T-helper 17 cell (primary cell): ENCODE measurements at places on chromosomes 6 and 20. TPM values are rescaled to one million over a fixed set of nuclear protein-coding genes. Genes with fewer than 3 reads are reported as not detected.
A peak's percentile ranks its signal among the peaks of the same experiment; 100 is the strongest.

GOPC gene
- total RNA-seq: 16.8 TPM

TMEM244 gene
- not detected for total RNA-seq

MAS1 gene
- not detected for total RNA-seq

BIRC7 gene
- total RNA-seq: not detected

RARS2 gene
- total RNA-seq: 26.6 TPM

BEND6 gene
- total RNA-seq: not detected

VSTM2L gene
- total RNA-seq: not detected

TAF8 gene
- total RNA-seq: 28.7 TPM

RAET1E gene
- 0.55 TPM for total RNA-seq

- DNase-seq: no peak
Measured at GRCh38 chr20:47765691-47766594, 19.3 kb downstream of the SULF2 start.

- no peak for DNase-seq
Measured at GRCh38 chr6:1970151-1970561, 275.2 kb downstream of the GMDS start.

- DNase-seq: no peak
Measured at GRCh38 chr6:2188856-2189384, 56.5 kb downstream of the GMDS start.

- no peak for DNase-seq
Measured at GRCh38 chr20:63154395-63154794, 61.5 kb downstream of the YTHDF1 start.

DNA sequence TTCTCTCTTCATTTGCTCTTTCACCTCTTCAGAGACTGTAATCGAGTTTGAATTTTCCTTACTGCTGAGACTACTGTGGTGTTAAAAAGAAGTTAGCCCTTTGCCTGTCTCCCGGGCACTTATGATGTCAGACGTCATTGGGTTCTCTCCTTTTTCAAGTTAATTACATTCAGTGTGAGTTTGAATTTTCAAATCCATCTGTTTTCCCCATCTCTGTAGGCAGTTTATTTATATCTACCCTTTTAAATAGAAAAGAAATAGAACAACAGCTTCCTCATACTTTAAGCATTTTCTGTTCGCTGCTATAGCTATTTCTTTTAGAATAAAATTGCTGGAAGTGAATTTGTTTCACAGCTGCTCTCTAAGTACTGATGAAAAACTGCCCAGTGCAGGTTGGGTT, 81.4 kb downstream of the MCHR2 start:
- no peak for DNase-seq

DNA sequence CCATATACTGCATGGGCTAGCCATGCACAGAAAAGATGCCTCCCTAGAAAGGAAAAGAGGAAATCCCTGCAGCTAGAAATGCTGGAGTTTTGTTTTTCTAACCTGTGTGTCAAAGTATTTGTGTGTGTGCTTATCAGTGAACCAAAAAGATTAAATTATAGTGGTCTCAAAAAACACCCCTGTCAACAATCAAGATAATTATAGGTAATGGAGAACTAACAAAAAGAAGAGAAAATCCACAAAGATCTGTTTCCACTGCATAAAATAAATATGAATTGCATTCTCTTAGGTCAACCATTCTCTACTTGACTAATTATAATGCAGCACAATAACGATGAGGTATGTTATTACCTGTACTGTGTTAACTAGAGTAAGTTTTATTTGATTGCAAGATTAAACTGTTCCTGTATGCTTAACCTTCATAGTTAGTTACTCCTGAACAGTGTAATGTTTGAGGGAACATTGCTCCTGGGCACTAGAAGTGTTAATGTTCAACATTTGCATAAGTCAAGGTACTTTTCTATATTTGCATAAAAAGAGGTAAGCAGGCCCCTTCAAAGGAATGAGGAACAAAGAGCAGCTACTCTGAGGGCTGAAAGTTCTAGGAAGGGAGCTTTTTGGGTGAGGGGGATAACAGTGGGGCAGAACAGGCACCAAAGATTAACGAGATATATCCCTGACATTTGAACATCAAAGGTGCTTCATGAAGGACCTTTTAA, 212.1 kb downstream of the BTBD9 start:
- no peak for DNase-seq

GRCh38 chr20:49560646-49561045, 7.3 kb downstream of the PTGIS start:
- DNase-seq: no peak

DNA sequence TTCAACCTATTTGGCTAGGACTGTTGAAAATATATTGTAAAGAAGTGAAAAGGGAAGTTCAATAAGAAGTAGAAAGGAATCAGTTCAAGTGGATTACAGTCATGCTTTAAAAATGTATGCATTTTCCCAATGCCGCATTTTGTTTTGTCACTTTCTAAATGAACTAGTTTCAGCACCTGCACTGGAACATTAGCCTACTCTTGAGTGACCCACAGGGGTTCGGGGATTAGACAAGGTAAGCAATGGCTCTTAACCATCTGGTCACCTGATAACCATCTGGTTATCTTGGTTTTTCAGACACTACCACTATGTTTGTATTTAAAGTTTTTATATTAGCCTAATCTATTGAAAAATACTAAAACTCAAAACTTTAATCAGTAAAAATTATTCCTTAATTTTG, 97.6 kb downstream of the CD164 start:
- no peak for DNase-seq

DNA sequence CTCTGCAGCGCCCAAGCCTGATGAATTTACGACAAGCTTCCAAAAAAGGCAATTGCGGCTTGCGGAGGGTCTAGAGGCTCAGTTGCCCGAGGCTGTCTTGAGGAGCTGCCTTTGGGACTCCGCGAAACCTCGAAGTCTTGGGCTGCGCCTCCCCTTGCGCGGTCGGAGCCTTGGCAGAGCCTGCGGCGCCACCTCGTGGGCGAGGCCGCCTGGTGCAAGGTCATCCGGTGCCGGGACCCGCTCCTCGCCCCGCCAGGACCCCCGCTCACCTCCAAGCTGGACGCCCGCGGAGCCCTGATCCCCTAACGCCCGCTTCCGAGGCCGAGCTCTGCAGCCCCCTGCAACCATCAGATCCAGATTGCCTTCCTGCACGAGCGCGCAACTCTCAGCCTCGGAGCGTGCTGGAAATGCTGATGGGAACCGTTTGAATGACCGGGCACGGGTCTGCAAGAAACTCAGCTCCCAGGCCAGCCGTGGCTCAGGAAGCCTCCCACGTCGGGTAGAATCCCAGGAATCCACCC, 14.9 kb upstream of the FAM210B start:
- peak; percentile 14 for DNase-seq

- no peak for DNase-seq
Measured at GRCh38 chr6:82602776-82603175, 239.2 kb downstream of the TPBG start.

GRCh38 chr20:13183005-13183404, 38.1 kb upstream of the ISM1 start:
- no peak for DNase-seq

- no peak for DNase-seq
Measured at GRCh38 chr6:134340179-134340975, 22.5 kb upstream of the SGK1 start.

DNA sequence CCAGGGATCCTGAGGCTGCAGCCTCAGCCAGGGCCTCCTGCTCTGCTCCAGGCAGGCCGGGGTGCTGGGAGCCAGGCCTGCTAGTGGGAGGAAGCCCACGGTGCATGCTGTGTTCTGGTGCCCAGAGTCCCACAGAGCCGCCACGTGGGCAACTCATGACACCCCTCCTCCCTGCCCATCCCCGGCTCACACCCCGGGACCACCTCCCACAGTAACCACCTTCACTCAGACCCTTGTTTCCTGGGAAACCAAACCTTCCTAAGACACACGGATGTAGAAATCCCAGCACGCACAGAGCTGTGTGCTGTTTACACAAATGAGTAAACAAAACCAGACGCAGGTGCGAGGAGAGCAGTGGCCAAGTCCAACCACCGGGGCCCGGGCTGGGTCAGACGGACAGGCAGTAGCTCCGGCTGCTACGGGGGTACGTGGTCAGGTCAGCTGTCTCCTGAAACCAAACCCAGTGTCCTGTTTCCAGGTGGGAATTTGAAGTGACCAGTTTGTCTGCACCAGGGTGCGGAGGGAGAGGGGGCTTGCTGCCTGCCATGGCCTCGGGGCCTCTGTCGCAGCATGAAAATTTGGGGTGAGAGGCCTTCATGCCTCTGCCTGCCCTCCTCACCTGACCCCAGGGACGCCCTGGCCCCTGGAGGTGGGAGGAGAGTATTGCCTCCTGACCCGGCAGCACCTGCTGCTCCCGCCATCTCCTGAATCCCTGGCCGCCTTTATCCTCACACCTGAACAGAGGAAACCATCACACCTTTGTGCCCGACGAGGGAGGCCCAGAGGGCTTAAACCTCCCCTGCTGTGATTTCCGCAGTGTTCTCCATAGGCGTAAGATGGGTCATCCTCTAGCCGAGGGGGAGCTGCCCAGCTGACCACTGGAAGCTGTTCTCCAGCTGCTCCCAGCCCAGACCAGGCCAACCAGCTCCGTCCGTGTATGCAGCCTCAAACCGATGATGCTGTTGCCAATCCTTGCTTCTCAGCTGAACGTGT, 52.0 kb upstream of the SMOC2 start:
- DNase-seq: no peak

DNA sequence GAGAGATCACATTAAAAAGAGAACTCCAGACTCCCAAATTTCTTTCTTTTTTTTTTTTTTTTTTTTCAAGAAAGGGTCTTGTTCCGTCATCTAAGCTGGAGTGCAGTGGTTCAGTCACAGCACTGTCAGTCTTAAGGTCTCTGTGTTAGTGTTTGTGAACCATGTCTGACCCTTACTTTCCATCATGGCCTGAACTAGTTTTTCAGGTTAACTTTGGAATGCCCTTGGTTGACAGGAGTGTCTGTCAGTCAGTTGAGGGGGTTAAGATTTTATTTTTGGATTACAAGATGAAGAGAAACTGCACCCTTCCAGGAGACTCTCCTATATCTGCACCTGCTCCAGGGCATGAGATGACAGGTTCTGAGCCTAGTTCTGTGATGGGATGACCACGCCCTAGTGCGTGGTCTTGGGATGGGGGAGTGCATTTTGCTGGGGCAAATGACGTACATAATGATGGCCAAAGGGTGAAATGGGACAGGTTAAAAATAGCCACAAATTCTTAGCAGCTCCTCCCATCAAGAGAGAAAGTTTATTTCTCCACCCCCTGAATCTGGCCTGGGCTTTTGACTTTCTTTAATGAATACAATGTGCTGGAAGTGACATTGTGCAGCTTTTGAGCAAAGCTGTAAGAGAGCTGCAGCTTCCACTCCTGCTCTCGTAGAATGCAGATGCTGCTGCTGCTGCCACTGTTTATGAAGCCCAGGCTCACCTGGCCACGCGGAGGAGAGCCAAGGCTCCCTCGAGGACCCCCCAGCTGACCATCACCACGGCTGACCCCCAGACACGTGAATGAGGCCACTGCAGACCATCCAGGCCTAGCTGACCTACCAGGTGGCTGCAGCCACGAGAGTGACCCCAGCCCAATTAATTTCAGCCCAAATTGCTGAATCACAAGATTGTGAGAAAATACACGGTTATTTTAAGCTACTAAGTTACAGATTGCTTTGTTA, 29.7 kb upstream of the FAM50B start:
- no peak for DNase-seq

DNA sequence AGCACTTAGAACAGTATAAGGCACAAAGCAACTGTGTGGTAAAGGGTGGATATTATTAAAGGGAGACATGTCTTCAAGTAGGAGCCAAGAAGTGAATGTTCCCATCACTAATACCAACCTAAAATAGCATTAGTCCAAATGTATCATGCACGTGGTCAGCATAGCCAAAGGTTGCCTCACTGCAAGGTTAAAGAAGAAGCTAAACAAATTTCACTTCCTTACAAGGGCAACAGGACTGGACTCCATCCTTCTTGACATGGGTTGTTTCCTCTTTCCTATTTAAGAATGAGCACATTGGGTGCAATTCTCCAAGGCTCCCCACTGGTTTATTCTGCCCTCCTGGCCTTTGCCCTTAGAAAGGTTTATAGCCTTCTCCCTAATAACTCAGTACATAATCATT, 186.7 kb downstream of the PHACTR1 start:
- DNase-seq: no peak

DNA sequence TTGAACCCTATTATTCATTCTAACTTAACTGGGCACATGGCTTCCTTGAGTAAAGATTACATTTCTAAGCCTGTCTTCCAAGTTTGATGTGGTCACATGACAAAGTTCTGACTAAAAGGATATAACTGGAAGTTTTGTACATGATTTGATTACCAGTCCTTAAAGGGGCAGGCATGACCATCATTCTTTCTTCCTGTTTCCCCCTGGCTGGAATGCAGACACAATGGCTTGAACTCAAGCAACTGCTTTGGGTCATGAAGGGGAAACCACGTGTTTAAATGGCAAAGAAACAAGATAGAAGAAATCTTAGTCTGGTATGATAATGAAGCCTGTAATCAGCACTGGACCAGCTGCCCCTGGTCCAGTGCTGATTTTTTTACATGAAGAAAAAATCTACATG, 15.6 kb upstream of the SHLD1 start:
- DNase-seq: no peak

GRCh38 chr6:154471609-154472362, 38.7 kb downstream of the CNKSR3 start:
- DNase-seq: no peak

- DNase-seq: no peak
Measured at GRCh38 chr6:53813801-53814200, 19.0 kb downstream of the LRRC1 start.

DNA sequence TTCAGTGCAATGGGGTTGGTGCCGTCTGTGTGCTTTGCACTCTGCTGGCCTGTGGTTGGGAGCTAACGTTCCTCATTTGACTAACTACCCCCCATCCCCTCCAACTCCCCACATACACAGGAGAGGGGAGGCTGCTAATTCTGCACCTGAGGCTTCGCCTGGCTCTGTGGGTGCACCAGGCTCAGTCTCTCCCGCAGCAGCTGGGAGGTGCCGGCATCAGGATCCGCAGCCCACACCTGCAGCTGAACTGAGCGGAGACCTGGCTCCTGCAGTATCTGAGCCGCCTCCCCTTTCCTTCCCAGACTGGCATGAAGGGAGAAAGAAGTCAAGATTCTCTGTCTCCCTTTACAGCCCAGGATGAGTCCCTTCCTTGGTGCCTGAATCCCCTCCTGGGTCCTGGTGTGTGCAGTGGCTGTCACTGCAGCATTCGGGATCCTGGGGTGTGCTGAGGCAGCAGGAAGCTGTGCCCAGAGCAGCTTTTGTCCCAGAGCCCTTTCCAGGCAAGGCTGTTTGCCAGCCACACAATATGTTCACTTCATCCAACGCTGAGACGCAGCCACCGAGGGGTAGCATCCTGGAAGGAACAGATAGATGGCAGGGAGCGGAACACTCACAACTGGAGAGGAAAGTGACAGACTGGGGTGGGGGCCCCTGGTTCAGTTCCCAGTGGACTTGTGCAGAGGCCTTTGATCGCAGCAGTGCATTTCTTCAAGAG, 70.2 kb downstream of the CDH4 start:
- DNase-seq: no peak

DNA sequence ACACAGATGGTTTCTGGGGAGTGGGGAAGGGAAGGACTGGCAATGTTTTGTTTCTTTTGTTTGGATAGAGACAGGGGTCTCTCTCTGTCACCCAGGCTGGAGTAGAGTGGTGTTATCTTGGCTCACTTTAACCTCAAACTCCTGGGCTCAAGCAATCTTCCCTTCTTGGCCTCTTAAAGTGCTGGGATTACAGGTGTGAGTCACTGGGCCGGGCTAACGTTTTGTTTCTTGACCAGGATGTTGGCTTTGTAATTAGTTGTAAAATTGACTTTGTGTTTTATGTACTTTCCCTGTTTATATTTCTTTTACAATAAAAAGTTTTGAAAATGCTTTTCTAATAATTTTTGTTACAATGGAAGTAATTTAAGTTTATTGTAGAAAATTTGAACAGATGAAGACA, 10.9 kb downstream of the SPATS1 start:
- no peak for DNase-seq

- DNase-seq: peak; percentile 85
Measured at GRCh38 chr6:30626484-30627366, at the start of gene ATAT1. ATAT1 (plus strand) TSS chr6:30626874.
